ENCODE measurements at places on chromosomes 2 and 18.
A peak's percentile ranks its signal among the peaks of the same experiment; 100 is the strongest.

- no peak for DNase-seq
Measured at GRCh38 chr2:82342356-82342755, 2037.8 kb upstream of the LRRTM1 start.

- DNase-seq: no peak
Measured at GRCh38 chr2:6556755-6557154, 309.0 kb downstream of the CMPK2 start.

DNA sequence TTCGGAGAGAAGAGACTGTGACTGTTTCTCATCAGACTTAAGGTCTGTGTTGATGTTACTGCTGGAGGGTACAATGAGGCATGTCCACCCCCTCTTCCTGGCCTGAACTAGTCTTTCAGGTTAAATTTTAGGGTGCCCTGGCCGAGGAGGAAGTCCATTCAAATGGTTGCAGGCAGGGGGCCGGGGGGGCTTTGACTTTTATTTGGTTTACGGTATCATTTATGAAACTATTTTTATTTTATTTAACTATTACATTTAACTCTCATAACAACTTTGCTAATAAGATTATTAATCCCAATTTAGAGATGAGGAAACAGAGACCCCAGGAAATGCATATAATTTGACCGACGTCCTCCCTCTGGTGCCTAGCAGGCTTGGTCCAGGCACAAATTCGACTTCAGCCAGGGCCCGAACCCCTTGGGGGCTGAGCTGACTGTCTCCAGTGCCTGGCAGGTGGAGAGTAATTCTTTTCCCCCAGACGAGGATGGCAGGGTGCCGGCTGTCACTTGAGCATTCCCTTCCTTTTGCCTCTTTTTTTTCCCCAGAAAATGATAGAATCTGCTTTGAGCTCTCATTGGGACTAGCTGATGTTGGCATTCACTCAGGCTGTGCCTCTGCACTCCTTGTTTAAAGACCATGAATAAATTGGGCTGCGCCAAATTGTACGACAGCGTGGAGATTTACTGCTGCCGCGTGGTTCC, 255.3 kb upstream of the SALL3 start:
- DNase-seq: no peak

DNA sequence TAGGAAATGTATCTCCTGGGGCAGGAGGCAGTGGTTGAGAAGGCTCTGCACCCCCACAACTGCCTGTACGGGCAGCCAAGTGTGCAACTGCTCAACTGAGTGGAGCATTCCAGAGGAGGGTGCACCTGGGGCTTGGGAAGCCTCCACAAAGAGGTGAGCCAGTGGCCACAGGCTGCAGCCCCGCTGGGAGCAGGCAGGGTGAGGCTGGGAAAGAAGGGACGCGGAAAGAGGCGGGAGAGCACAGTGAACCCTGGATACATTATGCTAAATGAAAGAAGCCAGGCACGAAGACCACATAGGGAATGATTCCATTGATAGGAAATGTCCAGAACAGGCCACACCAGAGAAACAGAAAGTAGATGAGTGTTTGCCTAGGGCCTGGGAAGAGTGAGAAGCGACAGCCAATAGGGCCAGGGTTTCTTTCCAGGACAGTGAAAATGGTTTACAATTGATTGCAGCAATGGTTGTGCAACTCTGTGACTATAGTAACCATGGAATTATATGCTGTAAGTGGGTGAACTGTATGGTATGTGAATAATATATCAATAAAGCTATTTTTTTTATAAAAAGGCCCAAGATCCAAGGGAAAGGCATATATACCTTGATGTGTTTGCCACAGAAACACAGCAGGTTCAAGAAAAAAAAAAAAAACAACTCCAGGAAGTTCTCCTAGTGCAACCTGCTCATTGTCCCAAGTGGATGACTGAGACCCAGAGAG, 82.4 kb downstream of the DDX1 start:
- DNase-seq: no peak

DNA sequence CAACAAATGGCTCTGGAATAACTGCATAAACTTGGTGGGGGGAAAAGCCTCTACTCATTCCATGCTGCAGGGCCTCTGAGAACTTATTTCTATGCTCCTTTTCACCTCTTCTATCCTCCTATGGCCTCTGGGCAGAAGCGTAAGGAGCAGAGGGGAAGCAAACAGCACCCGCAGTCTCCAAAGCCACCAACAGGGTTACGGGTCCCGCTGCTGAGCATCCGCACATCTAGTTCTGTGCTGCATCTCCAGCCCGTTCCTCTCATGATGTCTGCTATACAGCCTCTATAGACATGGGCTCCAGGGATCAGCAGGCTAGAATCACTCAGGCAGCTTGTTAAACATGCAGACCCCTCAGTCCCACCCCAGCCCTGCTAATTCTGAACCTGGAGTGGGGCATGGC, 25.9 kb downstream of the PSTPIP2 start:
- no peak for DNase-seq

- DNase-seq: peak; percentile 22
Measured at GRCh38 chr2:203891474-203891873, 23.9 kb downstream of the CTLA4 start.

- no peak for DNase-seq
Measured at GRCh38 chr2:129907256-129907998, 72.0 kb upstream of the RAB6C start.

- peak; percentile 34 for DNase-seq
Measured at GRCh38 chr18:3037423-3037915, 24.5 kb upstream of the LPIN2 start.

DNA sequence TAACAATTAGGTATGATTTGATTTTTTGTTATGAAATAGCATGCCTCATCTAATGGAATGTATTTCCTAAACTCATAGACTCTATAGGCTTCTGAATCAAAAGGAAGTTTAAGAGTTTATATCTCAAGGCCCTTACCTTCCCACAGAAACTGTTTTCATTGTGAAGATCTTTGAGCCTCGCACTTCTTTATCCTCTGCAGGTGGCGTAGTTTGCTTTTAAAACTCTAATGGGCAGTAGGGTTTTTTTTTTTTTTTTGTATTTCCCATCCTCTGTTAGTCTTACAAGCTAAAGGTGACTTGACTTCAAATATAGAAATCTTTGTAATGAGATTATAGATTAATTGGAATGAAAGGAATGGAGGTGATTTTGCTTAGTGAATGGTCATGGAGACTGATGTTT, 28.3 kb downstream of the DYNC2LI1 start:
- DNase-seq: no peak

- no peak for DNase-seq
Measured at GRCh38 chr2:169139145-169139544, 69.8 kb downstream of the DHRS9 start.

DNA sequence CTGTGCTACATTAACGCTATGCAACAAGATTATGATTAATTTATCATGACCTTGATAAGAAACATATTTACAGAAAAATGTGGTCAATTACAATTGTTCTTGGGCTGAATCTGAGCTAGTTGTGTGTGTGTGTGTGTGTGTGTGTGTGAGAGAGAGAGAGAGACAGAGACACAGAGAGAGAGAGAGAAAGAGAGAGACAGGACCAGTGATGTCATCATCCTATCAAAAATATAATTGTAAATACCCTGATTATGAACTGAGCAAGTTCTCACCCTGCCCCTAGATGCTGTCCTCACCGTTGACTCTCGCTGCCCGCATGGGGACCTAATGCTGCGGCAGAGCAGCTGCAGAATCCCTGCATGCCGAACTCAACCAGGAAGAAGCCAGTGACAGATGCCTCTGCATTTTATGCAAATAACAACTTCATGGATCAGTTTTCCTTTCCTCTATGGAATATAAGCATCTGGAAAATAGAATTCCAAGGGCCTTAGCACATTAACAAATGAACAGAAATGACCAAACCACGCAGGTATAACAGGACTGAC, 512.5 kb downstream of the PLCL1 start:
- no peak for DNase-seq

DNA sequence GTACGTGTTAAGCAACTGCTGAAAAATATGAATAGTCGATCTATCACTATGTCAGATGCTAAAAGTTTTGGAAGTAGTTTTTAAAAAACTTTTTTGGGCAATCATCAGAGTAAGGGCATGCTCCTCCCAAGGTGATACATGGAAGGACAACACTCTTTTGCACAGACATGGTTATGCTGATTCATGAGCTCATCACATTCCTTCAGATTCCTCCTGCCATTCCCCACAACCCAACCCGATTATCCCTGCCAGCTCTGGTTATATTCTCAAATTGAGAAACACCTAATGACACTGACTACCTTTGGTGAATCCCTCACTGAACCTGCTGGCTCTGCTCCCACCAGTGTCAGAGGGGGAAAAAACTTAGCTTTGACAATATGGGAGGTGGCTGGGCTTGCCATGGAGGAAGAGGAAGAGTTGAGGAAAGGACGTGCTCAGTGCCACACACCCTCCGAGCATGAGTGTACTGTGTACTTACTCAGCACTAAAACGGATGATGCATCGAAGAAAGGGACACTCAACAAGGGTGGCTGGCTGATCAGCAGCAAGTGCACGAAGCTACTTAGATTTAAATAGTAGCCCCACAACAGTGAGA, 83.9 kb upstream of the RNU4ATAC start:
- no peak for DNase-seq

DNA sequence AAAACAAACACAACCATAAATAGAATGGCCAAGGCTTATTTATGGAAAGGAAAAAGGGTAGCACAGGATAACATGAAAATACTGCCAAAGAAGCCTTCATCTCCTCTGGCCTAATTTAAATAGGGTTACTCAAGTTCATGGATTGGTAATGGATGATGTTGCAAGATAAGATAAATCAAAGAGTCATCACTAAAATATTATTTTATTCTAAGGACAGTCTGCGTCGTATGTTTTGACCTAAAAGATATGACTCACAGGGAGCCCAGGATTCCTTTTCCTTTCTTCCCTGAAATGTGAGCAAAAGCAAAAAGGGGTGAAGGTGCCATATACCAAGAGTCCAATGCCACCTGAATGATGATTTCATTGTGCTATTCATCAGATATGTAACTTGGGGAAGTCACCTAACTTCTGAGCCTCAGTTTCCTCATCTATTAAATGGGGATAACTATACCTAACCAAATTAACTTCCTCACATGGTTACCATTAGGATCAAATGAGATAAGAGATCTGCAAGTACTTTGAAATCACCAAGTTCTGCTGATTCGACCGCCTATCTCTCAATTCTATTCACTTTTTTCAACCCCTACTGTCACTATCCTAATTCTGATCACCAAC, 137.7 kb downstream of the THADA start:
- DNase-seq: no peak

DNA sequence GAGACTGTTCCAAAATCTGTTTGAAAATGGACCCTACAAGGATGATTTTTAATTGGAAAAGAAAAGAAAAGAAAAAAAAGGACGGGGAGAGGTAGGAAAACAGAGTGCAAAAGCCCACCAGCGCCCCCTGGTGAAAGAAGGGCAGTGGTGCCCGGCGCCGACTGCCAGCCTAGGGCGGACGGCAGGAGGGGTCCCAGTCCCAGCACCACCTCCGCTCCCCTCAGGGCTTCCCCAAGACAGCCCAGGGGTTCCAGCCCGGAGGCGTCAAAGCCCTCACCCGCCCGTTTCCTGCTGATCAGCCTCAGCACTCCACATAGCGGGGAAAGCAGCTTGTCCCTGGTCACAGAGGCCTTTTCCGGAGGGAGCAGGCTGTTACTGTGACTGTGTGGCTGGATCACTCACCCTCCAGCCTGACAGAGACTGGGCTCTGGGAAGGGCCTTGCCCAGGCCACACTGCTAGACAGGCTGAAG, 213.9 kb downstream of the TFCP2L1 start:
- no peak for DNase-seq

GRCh38 chr2:172927641-172928357, 147.8 kb upstream of the MAP3K20 start:
- DNase-seq: no peak

- no peak for DNase-seq
Measured at GRCh38 chr2:21276163-21276562, 152.4 kb downstream of the TDRD15 start.

DNA sequence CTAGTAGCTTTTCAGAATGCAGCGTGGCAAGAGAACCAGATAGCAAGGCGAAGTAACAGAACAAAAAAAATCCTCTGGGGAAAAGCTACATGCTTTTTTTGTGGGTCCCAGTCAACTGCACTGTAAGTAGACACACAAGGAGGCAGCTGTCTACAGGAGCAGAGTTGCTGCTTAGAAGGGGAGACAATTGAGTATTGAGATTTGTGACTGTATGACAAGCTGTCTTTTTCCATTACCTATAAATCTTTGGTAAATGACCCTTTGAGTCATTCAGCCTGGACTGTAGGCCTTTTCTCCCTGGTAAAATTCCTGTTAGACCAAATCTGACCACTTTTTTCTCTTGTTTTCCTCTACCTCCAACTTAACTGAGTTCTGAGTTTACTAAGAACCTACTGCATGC, 144.1 kb upstream of the FOSL2 start:
- no peak for DNase-seq

- DNase-seq: no peak
Measured at GRCh38 chr2:25635797-25636196, 37.6 kb downstream of the DTNB start.

GRCh38 chr18:70520867-70521266, 232.0 kb downstream of the SOCS6 start:
- DNase-seq: no peak

- no peak for DNase-seq
Measured at GRCh38 chr18:39627936-39628335, 2062.3 kb upstream of the CELF4 start.

- DNase-seq: no peak
Measured at GRCh38 chr2:469514-469913, 181.6 kb upstream of the ALKAL2 start.

- DNase-seq: no peak
Measured at GRCh38 chr2:153394686-153395085, 83.9 kb downstream of the RPRM start.

GRCh38 chr2:20091305-20091991, 40.0 kb upstream of the LAPTM4A start:
- no peak for DNase-seq

DNA sequence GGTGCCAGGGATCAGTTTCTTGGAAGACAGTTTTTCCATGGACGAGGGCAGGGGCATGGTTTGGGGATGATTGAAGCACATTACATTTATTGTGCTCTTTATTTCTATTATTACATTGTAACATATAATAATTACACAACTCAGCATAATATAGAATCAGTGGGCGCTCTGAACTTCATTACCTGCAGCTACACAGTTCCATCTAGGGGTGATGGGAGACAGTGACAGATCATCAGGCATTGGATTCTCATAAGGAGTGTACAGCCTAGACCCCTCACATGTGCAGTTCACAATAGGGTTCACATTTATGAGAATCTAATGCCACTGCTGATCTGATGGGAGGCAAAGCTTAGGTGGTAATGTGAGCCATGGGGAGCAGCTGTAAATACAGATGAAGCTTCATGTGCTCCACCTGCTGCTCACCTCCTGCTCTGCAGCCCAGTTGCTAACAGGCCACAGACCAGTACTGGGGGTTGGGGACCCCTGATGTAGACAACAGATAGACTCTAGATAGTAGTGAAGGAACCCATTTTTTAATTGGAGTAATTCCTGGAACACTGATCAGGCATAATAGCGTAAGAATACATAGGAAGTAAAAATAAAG, 41.5 kb upstream of the MC4R start:
- DNase-seq: no peak
